ENCODE measurements at places on chromosomes 7 and 10.
A peak's percentile ranks its signal among the peaks of the same experiment; 100 is the strongest.

DNA sequence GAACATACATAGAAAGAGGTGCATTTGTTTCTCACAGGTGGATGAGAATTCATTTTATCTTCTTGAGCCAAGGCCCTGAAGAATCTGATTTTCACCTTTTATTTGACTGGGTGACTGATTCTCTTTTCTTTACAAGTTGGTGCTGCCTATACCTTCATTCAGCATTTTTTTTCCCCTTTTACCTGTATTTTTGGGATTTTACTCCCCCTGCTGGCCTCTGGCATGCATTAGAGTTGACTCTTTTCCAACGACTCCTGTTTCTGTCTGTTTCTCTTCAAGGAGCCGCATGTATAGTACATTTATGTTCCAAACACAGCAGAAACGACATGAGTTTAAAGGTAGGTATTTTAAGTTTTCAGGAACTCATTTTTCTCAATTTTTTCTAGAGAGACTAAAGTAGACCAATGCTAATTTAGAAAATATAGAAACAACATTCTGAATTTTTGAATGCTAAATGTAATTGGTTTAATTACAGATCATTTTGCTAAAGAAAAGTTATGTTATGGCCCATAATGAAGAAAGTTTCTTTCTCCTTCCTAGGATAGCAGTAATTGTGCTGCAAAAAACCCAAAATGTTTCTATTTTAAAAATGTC is 149.8 kb upstream of the HDAC9 start:
- peak; percentile 39 for DNase-seq

DNA sequence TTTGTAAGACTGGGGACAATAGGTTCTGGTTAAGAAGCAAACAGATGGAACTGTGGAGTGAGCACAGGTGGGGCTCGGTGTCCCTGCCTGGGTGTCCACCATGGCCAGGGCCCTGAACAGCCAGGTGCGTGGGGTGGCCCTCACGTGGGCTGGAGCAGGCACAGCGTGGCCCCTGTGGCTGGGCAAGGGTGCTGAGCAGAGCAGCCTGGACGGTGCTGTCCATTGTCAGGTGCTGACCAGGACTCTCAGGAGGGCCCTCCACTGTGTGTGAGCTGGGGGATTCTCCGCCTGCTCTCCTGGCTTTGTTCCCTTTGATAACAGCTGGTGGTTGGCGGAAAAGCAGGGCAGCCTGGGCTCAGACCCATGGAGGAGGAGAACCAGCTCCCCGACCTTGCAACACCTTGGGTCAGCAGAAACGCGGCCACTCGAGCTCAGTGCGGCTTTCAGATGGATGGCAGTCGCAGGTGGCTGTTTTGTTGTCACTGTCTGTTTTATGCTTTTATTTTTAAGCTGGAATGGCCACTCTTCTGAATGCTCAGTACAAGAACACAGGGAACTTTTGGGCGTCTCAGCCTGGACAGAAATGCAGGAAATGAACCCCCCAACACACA is 273.9 kb upstream of the ADARB2 start:
- no peak for DNase-seq

DNA sequence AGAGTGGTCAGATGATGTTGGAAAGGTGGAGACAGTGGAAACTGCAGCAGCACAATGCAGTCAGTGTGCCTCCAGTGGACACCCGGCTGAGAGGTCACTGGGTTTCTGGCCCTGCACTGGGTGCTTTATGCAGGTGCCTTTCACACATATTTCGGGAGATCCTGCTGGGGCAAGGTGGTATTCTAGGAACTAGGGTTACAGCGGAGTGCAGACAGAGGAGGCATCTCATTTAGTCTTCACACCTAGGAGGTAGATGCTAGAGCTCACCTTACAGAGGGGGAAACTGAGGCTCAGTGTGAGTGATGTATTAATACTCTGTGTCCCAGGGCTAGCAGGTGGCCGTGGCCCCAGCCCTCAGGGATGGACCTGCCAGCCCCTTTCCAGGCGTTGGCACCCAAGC is 103.9 kb upstream of the KCTD7 start:
- no peak for DNase-seq

- DNase-seq = no peak
Measured at GRCh38 chr7:65477326-65477725, 103.7 kb downstream of the ZNF92 start.

DNA sequence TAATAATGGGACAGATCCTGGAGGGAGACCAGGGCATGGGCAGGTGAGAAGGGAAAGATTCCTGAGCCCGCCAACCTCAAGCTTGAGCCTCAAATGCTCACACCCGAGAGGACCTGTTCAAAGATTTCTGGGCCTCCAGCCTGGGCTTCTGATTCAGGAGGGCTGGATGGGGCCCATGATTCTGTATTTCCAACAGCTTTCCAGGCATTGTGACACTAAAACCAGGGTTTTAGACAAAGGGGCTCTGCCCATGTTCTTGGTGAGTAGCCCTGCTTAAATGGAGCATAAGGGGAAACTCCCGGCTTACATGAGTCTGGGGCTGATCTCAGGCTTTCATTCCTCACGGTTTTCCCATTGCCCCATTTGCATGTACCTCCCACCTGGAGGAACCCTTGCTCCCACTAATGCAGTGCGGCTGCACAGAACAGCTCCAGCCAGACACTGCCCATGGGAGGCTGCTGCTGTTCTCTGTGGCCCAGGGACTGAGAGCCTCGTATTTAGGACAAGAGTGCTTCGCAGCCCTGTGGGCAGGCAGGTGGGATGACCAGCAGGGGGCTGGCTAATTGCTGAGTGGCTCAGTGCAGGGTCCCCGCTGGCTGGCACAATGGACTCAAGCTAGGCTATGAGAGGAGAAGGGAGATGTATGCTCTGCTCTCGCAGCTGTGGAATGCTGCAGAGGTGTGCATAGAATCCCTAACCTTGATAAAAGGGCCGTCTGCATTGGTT is 135.3 kb upstream of the COBL start:
- no peak for DNase-seq

DNA sequence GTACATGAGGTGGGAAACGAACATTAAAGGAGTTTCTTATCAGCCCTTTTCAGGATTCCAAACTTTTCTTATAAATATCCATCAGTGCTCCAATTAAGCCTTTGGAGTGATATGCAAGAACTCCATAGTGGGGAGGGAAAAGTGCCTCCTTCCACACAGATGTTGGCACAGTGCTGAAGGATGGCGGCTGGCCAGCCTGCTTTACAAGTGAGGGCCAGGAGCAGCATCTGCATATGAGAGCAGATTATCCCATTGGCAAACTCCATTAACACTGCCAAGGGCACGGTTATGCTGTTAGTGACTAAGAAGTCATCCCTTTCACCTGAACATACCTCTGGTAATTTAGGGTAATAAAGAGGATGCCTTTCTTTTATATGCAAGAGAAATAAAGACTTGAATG is 543.1 kb downstream of the CNTNAP2 start:
- no peak for DNase-seq

DNA sequence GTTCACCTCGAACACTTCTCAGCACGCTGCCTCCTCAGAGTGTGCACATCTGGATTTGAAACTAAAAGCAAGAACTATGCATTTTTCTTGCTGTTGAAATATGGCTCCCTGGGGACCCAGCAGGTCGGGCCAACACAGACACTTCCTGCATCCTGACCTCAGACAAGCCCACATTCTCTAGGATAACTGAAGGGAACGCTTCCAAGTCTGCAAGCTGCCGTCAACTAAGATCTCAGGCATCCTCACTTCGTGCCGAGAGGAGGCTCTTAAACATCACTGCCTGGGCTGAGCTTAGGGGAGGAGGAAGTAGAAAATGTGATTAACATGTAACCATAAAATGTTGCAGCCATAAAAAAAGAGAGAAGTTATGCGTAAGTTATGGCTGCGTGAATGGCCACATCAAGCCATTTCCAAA is 65.5 kb downstream of the PYROXD2 start:
- peak; percentile 59 for DNase-seq

GRCh38 chr7:15085366-15085765 is 182.8 kb upstream of the DGKB start:
- DNase-seq = no peak
